ENCODE measurements at places on chromosomes 7 and 10.

- peak; percentile 87 for DNase-seq
Observed at GRCh38 chr7:32074787-32075585, 4.8 kb upstream of the PDE1C start.

- no peak for DNase-seq
Observed at GRCh38 chr10:107687701-107688100, 523.2 kb upstream of the SORCS1 start.

GRCh38 chr7:66205741-66206090 lies 582 bp downstream of the TPST1 start:
- DNase-seq: no peak

GRCh38 chr10:120387326-120387725 lies 69.7 kb upstream of the PLPP4 start:
- no peak for DNase-seq

- DNase-seq: no peak
Observed at GRCh38 chr7:116706668-116707126, 34.7 kb downstream of the MET start.
